ENCODE measurements at places on chromosomes 6 and 20. TPM values are rescaled to one million over a fixed set of nuclear protein-coding genes. Genes with fewer than 3 reads are reported as not detected.

Gene SMLR1
- not detected for total RNA-seq

Gene TMEM217
- total RNA-seq, result 9.1 TPM

Gene RNF144B
- total RNA-seq, result 135 TPM

Gene SDCBP2
- 4.1 TPM for total RNA-seq

Gene TSBP1
- total RNA-seq, result not detected

Gene LAMA2
- 5.8 TPM for total RNA-seq

Gene PAX1
- total RNA-seq, result not detected

Gene COL9A1
- not detected for total RNA-seq

Gene IPCEF1
- total RNA-seq, result not detected
